ENCODE measurements at places on chromosomes 3 and 15.

GRCh38 chr15:37016231-37016630, 84.1 kb downstream of the MEIS2 start:
- no peak for DNase-seq

GRCh38 chr3:78742041-78742440, 1025.8 kb downstream of the ROBO1 start:
- no peak for DNase-seq

DNA sequence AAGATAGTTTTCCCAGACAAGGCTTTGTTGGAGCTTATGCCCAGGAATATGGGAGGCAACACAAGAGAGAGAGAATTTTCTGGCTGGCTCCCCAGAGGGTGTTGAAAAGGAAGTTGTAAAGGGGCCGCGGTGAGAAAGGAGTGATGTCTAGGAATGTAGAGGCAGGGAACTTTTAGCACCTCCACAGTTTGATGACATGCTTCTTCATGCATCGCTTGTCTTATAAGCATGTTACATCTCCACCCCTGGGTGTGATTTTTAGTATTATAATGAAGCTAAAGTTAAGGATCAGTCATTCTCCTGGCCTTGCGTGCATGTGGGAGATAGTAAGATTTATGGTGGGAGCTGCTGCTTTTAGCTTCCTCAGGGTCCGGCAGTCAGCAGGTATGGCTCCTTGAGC, 32.8 kb upstream of the TF start:
- no peak for DNase-seq

- no peak for DNase-seq
Observed at GRCh38 chr3:172061724-172062184, 22.4 kb downstream of the FNDC3B start.

DNA sequence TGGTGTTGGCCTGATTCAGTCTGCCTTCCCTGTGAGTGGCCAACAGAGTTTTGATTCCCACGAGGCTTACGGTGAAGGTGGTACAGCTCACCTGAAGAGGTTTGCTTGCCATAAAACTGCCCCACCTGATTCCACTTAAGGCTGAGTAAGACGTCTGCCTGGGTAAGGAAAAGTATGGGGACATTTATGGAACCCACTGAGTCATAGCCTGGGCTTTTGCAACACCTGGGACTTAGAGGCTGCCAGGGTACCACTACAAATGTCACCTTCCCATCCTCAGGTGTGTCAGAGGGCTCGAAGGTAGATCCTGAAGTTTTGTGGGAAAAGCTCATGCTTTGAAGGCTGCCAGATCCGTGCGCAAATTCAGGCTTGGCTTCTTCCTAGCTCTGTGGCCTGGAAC, 56.9 kb upstream of the SLCO2A1 start:
- DNase-seq = no peak

DNA sequence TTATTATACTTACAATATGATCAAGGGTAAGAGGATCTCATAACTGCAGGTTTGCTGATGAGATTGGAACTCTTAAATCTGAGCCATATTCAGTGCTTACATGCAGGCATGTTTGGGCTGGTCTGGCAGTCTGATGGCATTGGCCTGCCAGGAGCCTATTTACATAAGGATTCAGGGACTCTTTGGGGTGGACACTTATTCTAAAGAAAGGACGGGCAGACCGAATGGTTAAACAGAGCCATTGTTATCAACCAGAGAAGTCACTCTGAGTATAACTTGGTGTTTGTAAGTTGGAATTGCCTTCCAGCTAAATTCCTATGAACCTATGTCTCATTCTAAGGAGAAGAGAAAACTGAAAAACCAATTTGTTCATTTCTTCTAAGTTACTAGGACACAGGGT, 932.8 kb downstream of the IGSF11 start:
- DNase-seq = no peak

DNA sequence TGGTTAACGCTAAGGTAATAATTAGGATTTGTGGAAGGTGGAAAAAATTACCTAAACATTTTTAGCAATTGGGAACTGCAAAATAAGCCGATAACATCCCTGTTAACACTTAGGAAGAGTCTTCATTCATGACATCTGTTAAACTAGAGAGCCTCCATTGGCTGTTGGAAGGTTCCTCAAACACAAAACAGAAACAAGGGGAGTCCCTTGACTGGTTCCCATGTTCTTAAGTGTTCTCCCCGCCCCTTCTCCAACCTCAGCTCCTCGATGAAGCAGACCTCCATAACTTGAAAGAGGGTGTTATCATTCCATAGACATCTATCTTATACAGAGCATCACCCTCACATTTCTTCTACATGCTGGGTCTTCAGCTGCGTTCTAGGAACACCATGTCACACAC, 2.5 kb downstream of the SLC22A13 start:
- DNase-seq = no peak

GRCh38 chr15:101305820-101306255, 10.8 kb upstream of the SNRPA1 start:
- no peak for DNase-seq

GRCh38 chr3:37899101-37899707, 37.5 kb downstream of the CTDSPL start:
- no peak for DNase-seq

- peak; percentile 44 for DNase-seq
Observed at GRCh38 chr3:24220859-24221657, 273.6 kb downstream of the THRB start.

- DNase-seq = no peak
Observed at GRCh38 chr3:129277829-129278271, 820 bp upstream of the HMCES start.

DNA sequence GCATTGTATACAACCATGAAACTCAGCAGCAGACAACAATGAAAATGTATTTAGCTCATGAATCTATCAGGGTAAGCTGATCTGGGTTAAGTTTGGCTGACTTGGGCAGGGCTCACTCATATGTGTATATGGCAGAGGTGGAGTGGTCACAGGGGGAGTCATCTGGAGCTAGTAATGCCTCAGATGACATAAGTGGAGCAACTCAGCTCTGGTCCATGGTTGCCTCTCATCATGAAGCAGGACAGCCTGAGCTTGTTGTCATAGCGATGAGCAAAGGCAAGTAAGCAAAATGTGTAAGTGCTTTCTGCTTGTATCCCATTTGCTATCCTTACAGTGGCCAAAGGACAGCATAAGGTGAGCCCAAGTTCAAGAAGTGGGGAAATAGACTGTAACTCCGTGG, 64.5 kb downstream of the ALCAM start:
- no peak for DNase-seq

- DNase-seq = no peak
Observed at GRCh38 chr3:42088803-42089530, 2.2 kb upstream of the TRAK1 start.

GRCh38 chr15:74006774-74007639, 12.5 kb downstream of the PML start:
- DNase-seq = no peak

DNA sequence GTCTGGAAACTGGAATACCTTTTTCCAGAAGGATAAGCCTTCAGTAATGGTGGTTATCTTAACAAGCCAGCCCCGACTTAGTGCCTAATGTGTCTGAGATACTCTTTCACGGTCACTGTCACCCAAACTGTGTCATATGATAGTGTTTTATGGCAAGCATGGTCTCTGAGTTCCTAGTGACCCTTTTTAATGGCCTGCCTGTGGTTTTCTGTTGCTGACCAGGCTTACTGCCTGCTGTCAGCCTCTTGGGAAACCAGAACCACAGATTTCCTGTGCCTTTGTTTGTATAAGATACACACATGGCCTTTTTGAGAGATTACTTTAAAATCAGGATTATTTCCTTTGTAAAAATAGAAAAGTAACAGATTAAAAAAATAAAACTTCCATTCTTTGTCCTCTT, 22.4 kb downstream of the HPS3 start:
- DNase-seq = no peak

DNA sequence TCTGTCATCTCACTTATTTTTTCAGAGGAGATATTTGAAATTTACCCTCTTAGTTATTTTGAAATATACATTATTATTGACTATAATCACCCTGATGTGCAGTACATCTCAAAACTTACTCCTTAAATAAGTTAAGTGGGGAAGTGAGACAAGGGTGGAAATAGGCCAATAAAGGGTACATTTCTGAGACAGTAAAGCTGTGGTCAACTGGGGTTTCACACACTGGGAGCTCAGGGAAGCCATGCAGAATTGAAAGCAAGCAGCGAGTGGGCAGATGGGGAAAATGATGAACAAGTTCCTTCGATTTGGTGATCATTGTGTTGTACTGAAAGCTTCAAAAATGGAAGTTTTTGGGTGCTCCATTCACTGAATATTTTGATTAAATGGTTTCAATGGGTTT, 21.6 kb upstream of the MOBP start:
- DNase-seq = no peak

DNA sequence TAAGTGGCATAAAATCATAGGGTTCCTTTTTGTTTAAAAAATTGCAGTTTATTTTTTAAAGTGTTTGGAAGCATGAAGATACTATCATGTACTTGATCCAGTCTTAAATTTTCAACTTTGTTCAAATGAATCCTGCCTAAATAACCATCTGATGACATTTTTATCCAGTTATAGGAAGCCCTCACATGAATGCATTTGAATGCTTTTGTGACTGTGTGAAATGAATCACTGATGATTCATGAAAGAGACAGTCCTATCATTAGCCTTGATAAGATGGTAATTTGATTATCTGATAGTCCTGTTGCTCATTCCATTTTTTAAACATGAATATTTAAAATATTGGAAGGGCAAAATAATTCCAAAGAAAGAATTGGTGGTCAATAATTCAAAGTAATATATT, 401.9 kb upstream of the ROBO2 start:
- DNase-seq = no peak

GRCh38 chr3:128497305-128498126, 4.5 kb upstream of the GATA2 start:
- peak; percentile 63 for DNase-seq

DNA sequence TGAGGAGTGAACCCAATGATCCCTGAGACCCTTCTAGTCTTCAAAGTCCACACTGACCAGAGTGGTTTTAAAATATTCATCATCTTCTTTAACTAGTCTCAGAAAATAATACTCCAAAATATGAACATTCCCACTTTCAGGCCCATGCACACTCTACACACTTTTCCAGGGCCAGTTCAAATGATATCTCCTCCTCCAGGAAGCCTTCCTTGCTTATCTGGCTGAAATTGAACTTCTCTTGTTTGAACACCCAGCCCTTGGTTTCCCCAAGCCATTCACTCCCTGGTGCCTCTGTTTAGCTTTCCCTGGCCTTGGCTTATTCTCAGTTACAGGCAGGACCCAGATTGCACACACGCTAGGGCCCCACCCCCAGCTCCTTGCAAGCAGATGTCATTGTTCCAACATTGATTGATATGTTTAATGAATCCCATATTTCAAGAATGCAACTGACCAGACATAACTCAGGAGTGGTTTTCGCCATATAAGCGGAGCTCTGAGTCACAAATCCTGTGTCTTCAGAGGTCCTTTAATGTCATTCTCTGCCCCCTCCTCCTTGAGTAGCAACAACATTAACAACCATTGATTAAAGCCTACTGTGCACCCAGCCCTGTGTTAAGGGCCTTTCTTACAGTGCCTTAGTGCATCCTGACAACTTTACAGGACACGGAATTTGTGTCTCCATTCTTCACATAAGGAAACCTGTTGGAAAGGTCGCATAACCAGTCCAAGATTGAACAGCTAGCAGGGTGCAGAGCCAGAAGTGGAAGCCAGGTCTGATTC, 2.1 kb downstream of the ITGA11 start:
- DNase-seq = no peak

- no peak for DNase-seq
Observed at GRCh38 chr3:27544372-27544865, 60.2 kb upstream of the SLC4A7 start.

- DNase-seq = no peak
Observed at GRCh38 chr3:194843556-194843955, 157.9 kb downstream of the FAM43A start.

- no peak for DNase-seq
Observed at GRCh38 chr3:10725067-10725466, 91.0 kb upstream of the SLC6A11 start.

GRCh38 chr15:89002830-89003229, 85.4 kb upstream of the ABHD2 start:
- no peak for DNase-seq

- no peak for DNase-seq
Observed at GRCh38 chr3:43757666-43758321, 67.1 kb downstream of the ABHD5 start.

- DNase-seq = no peak
Observed at GRCh38 chr3:157271283-157271882, 111.4 kb upstream of the CCNL1 start.

DNA sequence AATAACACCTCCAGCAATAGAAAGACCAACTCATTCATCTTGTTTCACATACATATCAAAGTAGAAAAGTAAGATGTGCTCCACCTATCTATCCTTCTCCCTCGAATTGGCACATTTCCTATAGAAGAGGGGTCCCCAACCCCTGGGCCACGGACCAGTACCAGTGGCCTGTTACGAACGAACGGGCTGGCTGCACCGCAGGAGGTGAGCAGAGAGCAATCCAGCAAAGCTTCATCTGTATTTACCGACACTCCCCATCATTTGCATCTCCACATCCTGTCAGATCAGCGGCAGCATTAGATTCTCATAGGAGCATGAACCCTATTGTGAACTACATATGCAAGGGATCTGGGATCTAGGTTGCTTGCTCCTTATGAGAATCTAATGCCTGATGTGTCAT, 95.0 kb upstream of the CGNL1 start:
- DNase-seq = no peak

DNA sequence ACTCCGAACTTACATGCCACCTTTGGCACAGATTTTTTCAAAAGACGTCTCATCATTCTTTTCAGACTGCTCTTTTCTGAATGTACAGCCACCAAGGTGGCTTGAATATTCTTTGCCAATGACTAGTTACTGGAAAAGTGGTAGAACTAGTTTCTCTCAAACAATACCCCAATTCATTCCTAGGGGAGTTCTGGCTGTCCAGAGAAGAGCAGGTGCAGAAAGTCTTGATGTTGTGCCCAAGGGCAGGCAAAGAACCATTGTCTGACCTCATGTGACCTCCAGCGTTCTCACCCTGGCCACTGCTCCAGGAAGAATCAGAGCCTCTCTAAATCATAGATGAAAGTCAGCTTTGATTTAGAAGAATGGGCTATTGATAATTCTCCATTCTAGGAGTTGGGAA, 5.5 kb downstream of the LMOD3 start:
- DNase-seq = peak; percentile 56

DNA sequence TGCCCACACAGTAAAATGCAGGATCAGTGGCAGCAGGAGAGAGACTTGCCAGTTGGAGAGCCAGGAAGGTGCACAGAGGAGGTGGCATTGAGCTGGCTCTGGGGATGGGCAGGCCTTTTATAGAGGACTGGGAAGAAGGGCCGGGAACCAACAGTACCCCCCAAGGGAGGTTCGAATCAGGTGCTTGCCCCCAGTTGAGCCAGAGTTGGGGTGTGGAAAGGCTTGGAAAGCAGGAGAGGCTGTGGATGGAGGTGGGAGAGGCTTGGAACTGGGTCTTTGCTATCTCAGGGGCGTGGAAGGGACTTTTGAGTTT, 107.6 kb downstream of the KLF13 start:
- DNase-seq = no peak

DNA sequence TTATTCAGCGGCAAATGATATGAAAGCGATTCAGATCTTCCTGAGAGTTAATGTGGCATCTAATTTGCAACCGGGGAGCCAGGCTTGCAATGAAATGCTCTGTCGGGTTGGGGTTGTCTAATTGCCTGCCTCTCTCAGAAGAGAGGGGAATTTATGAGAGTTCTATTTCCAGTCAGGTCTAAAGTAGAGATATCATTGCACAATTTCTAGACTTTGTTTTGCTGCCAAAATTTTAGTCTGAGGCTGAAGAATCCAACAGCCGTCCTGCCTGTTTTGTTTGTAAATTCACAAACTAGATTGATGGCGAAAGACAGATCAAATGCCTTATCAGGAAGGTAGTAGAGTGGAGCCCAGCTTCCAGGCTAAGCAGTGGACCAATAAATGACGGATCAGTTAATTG, 610 bp downstream of the LIPC start:
- DNase-seq = peak; percentile 4
